ENCODE measurements at places on chromosomes 5 and 9.

DNA sequence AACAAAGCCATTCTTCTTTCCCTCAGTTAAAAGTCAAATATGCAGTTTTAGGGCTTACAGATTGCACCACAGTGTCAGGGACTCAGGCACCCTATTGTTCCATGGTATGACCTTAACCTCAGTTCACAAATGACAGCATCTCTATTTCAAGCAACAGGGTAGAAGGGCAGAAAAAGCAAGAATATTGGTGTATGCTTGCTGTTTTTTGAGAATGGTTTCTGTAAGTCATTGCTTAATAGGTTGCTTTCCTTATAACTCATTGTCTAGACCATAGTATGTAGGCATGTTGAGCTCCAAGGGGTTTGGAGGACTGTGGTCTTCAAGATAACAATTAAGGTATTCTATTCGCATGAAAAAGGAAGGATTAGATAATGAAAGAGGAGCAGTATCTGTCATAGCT is 183.5 kb upstream of the EDIL3 start:
- no peak for DNase-seq

DNA sequence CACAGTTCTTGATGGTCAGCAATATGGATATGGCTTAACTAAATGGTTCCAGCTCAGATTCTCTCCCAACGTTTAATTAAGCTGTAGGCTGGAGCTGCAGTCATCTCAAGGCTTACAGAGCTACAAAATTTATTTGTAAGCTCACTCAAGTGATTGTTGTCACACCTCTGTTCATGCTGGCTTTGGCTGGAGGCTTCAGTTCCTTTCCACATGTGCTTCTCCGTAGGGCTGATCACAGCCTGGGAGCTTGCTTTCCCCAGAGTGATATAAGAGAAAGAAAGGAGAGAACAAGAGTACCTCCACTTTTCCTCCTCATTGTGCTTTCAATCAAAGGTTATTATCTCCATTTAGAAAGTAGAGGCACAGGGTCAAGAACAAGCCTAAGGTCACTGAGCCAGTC is 182.7 kb upstream of the KCNN2 start:
- DNase-seq: no peak

- DNase-seq: peak; percentile 92
Observed at GRCh38 chr5:43294226-43294625, 19.0 kb downstream of the HMGCS1 start.

- no peak for DNase-seq
Observed at GRCh38 chr5:164191240-164191639, 685.8 kb downstream of the MAT2B start.

GRCh38 chr5:37077146-37077545 is 172.0 kb downstream of the CPLANE1 start:
- no peak for DNase-seq

GRCh38 chr9:94740145-94740840 is 13.8 kb downstream of the AOPEP start:
- DNase-seq: peak; percentile 21

DNA sequence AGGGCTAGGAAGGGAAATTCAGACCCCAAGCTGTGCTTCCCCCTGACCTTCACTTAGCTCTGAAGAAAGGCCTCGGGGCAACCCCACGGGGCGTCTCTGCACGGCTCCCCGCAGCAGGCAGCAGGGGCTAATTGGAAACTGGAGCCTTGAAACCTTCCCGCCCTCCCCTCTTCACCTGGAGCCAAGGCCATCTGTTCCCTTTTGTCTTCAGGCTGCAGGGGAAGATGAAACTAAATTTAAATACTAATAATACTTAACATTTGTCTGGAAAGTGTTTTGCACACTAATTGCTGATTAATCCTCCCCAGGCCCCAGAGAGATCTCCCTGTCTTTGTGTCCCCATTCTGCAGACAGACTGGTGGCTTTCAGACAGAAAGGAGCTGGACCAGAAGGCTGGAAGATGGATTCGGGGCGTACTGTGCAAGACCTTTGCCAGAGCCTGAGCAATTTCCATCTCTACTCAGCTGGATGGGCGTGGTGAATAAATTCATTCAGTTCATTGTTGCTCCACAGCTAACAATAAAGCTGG is 34.1 kb upstream of the CPLX2 start:
- DNase-seq: no peak

DNA sequence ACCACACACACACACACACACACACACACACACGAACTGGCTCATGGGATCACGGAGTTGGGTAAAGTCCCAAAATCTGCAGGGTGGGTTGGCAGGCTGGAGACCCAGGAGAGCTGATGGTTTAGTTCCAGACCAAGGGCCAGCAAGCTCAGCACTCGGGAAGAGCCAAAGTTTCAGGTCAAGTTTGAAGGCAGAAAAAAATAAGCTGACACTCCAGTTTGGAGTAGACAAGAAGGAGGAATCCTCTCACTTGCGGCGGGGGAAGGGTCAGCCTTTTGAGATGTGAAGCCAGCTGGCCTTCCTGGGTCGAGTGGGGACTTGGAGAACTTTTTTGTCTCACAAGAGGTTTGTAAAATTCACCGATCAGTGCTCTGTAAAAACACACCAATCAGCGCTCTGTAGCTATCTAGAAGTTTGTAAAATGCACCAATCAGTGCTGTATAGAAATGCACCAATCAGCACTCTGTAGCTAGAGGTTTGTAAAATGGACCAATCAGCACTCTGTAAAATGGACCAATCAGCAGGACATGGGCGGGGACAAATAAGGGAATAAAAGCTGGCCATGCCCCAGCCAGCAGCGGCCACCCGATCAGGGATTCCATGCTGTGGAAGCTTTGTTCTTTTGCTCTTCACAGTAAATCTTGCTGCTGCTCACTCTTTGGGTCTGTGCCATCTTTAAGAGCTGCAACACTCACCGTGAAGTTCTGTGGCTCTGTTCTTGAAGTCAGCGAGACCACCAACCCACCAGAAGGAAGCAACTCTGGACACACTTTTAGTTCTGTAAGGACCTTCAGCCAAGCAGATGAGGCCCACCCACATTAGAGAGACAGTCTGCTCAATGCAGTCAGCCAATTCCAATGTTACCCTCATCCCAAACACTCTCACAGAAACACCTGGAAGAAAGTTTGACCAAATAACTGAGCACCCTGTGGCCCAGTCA is 37.8 kb upstream of the UNC5A start:
- DNase-seq: no peak
